ENCODE measurements at places on chromosomes 12 and 14.

- H3K27me3 ChIP-seq: no peaks in the 10 kb centered on the region
- no peaks in the 10 kb centered on the region for H3K36me3 ChIP-seq
- H3K27ac ChIP-seq: peak overlapping the region; percentile 97
- peak overlapping the region; percentile 10 for H3K4me3 ChIP-seq
- peaks cover 4% of the 10 kb centered on the region for H3K4me1 ChIP-seq
- DNase-seq: peak; percentile 93
Observed at GRCh38 chr12:124921200-124922031, 7.0 kb upstream of the UBC start.

DNA sequence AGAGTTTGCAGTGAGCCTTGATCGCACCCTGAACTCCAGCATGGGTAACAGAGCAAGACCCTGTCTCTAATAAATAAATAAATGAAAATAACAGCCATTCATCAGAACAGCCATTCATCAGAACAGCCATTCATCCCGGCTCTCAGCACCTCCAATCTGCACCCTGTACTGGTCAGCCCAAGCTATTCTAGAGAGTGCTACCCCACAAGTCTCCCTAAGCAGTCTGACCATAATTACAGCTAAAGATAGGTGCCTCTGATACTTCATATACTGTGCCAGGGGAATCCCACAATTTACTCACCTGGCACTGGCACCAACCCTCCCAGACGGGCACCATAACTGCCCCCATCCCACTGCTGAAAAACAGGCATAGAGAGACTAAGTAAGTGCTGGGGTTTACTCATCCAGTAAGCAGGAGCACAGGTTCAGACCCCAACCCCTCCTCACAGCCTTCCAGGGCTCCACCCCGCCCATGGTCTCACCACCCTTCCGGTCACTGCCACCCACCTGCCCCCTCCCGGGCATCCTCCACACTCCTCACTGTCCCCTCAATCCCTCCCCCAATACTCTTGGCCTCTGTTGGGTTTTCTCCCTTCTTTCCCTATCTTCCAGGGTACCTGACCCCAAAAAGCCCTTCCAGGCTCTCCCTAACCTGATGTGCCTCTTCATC, 15.2 kb upstream of the EIF5 start:
- no peaks in the 10 kb centered on the region for H3K36me3 ChIP-seq
- no peaks in the 10 kb centered on the region for H3K27me3 ChIP-seq
- no peaks in the 10 kb centered on the region for H3K4me1 ChIP-seq
- DNase-seq: no peak
- no peak overlapping the region for H3K27ac ChIP-seq
- no peak overlapping the region for H3K4me3 ChIP-seq

GRCh38 chr14:75732888-75733287, 71.8 kb downstream of the TTLL5 start:
- H3K4me1 ChIP-seq: no peaks in the 10 kb centered on the region
- DNase-seq: no peak
- no peaks in the 10 kb centered on the region for H3K27me3 ChIP-seq
- no peak overlapping the region for H3K27ac ChIP-seq

DNA sequence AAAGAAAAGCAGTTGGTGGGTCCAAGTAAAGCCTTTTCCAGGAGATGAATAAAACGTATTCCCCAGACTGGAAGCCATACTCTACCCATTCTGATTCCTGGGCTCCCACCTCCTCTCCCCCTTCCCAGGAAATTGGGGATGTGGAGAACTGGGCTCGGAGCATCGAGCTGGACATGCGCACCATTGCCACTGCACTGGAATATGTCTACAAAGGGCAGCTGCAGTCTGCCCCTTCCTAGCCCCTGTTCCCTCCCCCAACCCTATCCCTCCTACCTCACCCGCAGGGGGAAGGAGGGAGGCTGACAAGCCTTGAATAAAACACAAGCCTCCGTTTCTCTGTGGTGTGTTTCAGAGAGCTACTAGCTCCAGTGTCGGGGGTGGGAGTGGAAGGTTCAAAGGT, 822 bp upstream of the RDH5 start:
- no peak overlapping the region for H3K4me3 ChIP-seq
- no peak for DNase-seq
- no peaks in the 10 kb centered on the region for H3K36me3 ChIP-seq

GRCh38 chr12:6230321-6231110, 30.3 kb downstream of the CD9 start:
- no peaks in the 10 kb centered on the region for H3K27me3 ChIP-seq
- peaks cover 42% of the 10 kb centered on the region for H3K4me1 ChIP-seq
- no peak for DNase-seq
- H3K4me3 ChIP-seq: no peak overlapping the region
- peak overlapping the region; percentile 94 for H3K27ac ChIP-seq

DNA sequence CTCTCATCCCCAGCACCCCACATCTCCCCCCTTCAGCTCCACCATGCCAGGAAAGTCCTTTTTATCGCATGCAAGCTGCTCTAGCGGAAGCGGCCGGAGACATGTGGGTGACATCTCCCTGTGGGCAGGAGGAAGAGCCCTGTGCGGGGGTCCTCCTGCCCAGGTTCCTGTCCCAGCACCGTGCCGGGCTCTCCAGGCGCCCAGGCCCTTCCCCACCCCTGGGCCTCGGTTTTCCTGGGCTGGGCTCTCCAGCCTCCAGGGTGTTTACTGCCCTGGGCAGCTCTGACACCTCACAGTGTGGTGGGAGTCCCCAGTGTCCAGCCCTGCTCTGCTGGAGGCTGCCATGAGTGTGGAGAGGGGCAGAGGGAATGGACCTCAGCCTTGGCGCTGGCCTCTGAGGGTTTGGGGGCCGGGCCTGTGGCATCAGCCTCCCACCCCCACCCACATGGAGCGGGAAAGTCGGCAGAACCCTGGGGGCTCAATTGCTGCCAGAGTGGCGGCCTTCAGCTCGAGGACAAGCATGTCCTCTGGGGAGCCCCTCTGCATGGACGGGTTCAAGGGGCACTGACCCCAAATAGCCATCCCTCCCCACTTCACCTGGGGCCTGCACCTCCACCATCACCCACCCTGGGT, 16.9 kb downstream of the ASPG start:
- no peaks in the 10 kb centered on the region for H3K4me1 ChIP-seq
- DNase-seq: no peak
- no peaks in the 10 kb centered on the region for H3K36me3 ChIP-seq
- H3K27me3 ChIP-seq: no peaks in the 10 kb centered on the region
- H3K27ac ChIP-seq: no peak overlapping the region

DNA sequence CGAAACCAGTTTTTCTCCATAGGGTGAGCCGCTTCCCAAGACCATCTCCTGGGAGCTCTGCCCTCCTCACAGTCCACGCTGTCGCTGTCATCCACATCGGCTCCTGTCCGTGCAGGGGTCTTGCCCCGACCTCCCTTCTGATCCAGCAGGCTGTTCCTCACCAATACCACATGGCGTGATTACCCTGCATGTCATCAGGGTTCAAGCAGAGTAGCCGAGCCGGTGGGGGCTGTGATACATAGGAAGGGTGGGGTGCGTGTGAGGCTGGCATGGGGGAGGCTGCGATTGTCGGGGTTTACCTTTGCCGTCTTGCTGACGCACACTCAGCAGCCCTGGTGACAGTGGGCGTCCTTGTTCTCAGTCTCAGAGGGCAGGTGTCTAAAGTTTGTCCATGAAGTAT, 17.0 kb downstream of the TEDC1 start:
- no peak overlapping the region for H3K27ac ChIP-seq
- no peaks in the 10 kb centered on the region for H3K4me1 ChIP-seq
- DNase-seq: no peak
- no peaks in the 10 kb centered on the region for H3K36me3 ChIP-seq
- no peak overlapping the region for H3K4me3 ChIP-seq

GRCh38 chr12:16258963-16259362, 18.5 kb downstream of the SLC15A5 start:
- no peaks in the 10 kb centered on the region for H3K4me1 ChIP-seq
- no peak overlapping the region for H3K27ac ChIP-seq
- H3K36me3 ChIP-seq: no peaks in the 10 kb centered on the region
- no peak overlapping the region for H3K4me3 ChIP-seq
- DNase-seq: no peak

Data from Peyer's patch (tissue), 4 donors.